ENCODE measurements at places on chromosomes 7 and 10.
A peak's percentile ranks its signal among the peaks of the same experiment; 100 is the strongest.

DNA sequence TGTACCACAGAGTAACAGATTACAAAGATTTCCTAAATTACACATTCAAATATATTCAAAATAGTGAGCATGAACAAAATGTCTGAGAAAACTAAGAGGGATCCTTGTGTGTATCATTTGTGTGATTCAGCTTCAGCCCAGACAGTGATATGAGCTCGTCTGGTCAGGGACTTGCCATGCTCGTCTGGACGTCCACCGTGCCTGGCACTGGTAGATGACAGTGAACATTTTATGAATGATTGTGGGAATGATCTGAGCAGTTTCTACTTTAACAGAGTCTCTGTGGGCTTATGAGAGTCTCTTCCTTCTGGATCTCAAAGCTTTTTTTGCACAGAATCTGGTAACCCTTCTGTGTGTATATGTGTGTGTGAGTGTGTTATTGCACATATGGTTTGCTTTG is 34.2 kb upstream of the ANKRD2 start:
- DNase-seq, result no peak

GRCh38 chr7:54544527-54545240 is 2.5 kb downstream of the VSTM2A start:
- DNase-seq, result no peak

GRCh38 chr10:60818134-60818770 is 40.0 kb downstream of the CDK1 start:
- no peak for DNase-seq

- no peak for DNase-seq
These were observed 17.3 kb downstream of the DAGLB start for GRCh38 chr7:6430271-6430940.

DNA sequence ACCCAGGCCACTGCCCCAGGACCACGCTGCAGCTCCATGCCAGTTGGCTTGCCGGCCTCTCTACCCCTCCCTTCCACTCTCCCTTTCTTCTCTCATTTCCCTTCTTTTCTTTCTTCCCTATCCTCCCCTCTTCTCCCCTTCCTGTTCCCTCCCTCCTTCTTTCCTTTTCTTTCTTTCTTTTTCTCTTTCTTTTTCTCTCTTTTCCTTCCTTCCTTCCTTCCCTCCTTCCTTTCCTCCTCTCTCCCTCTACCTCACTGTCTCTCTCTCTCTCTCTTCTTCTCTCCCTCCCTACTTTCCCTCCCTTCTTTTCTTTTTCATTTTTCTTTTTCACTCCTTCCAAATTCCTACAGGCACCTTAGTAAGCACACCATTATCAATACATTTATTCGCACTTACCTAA is 30.3 kb upstream of the R3HCC1L start:
- DNase-seq, result no peak

DNA sequence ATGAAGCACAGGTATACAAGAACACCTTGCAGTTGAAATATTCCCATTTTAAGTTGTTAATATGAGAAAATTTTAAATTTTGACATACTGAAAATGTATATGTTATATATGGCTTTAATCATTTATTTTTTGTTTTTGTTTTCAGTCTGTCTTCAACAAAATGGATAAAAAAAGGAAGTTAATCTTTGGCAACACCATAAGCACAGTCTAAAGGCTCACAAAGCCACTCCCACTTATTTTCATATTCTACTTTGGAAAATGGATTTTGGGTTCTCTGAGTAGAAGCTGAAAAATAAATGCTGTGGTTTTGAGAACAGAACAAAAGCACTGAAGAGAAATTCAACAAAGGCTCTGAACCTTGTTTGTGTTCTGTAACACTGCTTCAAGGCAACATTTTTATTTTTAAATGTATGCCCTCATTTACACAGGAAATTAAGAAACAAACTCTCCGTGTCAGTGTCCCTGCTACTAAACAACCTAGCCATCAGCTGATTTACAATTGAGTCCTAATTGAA is 81.3 kb upstream of the LRRN3 start:
- no peak for DNase-seq

DNA sequence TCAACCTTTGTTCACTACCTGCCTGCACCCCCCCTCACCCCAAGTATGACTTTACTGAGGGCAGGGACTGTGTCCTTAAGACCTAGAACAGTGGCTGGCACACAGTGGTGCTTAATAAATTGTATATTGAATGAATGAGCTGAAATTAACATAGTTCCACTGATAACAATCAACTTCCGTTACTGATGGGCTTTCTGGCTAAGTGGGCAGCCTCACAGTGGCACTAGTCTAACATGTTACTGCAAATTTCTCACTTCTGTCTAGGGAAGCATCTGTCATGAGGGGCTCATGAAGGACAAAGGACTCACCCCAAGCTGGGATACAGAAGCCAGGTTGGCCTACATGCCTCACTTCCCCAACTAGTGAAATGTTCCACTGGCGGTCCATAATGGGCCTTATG is 79.3 kb downstream of the CTTNBP2 start:
- no peak for DNase-seq

- no peak for DNase-seq
These were observed 47.2 kb downstream of the KIF11 start for GRCh38 chr10:92640107-92640506.

- DNase-seq, result no peak
These were observed 5.0 kb upstream of the PRKAR1B start for GRCh38 chr7:732094-732541.

DNA sequence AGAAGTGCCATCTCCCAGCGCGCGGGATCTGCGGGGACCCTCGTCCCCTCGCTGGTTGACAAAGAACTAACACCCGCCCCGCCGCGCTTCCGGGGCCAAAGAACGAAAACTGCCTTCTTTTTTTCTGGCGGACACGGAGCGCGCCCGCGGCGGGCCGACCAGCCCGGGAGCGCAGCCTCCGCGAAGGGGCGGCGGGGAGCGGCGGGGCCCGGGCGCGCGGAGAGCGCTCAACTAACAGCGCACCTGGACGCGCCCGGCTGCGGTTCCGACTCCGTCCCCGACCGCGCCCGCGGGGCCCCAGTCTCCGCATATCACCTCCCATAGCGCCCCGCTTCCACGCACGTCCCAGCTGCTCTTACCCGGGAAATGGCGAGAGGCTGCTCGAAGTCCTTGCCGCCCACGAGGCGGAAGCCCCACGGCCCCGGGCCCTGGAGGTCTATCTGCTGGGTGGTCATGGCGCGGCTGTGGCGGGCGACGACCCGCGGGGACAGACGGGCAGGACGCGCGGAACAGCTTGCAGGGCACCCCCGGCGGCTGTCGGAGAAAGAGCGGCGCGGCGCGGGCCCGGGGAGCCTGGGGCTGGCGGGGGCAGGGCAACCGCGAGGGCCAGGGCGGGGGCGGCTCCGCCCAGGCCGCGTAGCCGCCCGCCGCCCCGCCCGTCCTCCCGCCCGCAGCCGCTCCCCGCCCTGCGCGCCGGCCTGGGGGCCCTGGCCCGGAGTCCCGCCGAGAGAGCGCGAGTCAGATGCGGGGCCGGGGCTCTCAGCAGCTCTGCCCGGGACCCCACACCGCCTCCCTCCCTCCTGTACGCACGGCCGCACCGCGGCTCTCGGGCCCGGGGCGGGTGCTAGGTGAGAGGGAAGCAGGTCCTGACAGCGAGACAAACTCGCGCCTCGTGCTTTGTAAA is at the start of gene PDLIM1:
Gene PDLIM1 (minus strand): TSS at position 543 of the 904 bp plus-strand sequence. CDS start 88 bp downstream, at position 455.
- peak; percentile 16 for DNase-seq

DNA sequence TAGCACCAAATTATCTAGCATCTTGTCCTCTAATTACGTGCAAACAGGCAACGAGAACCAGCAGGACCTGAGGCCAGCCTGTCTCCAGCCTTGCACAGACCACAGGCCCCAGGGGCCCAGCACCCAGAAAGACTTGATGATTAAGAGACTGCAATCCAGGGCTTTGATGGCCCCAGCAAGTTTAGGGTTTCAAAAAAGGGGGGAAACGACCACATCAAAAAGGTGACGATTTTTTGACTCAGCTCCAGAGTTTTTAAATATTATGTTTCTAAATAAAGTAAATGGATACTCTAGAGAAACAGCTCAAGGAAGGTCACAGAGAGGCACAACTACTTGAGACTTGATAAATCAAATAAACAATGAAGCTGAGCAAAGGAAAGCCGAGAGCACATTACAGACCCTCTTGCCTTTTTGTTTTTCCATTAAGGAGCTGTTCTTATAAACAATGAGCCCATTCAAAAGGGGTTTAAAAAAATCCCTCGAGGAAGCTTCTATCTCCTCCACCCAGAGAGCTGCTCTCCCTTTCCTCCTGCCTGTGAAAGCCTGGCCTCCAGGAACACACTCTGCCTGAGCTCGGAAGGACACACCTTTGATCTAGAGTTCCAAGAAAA is 44.1 kb downstream of the GLI3 start:
- DNase-seq, result no peak

- DNase-seq, result no peak
These were observed 443.7 kb downstream of the GLRX3 start for GRCh38 chr10:130579913-130580312.

DNA sequence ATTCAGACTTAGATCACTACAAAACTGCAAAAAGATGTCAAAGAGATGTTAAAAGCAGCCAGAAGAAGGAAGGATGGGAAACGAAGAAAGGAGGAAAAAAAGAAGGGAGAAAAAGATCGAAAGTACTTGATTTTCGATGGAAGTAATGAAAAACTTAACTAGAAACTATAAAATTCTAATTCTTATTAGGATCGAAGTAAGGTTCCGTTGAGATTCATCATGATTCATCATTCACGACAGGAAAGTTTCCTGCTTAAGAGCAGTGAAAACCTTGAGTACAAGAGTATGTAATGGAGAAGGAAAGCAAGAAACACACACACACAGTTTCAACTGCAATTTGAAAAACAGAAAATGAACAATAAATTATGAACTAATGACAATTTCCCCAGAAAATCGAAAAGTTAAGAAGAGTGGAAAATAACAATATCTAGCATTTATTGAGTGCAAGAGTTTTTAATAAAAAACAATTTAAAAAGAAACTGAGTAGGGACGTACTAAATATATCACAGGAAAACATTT is 1.1 kb upstream of the ING3 start:
- DNase-seq, result no peak

- no peak for DNase-seq
These were observed 36.8 kb upstream of the CDC14C start for GRCh38 chr7:48887500-48887899.

- DNase-seq, result no peak
These were observed 84.7 kb downstream of the AUTS2 start for GRCh38 chr7:69683002-69683401.

- DNase-seq, result no peak
These were observed 220.1 kb downstream of the POU6F2 start for GRCh38 chr7:39197831-39198230.

DNA sequence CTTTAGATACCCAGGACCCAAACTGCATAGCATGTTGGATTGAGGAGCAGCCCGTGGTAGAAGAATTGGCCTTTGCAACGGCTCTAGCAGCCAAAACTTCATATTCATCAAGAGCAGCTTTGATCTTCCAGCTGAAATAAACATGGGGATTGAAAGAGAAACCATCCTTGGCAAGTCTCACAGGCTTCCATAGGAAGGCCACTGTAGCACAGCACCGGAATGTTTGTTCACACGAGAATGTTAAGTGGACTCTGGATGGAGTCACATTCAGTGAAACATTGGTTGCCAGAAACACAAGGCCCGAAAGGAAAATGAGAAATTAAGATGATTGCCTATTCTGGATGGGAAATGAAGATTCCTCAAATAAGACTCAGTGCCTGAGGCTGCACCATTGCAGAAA is 97.4 kb downstream of the RAB18 start:
- DNase-seq, result no peak

DNA sequence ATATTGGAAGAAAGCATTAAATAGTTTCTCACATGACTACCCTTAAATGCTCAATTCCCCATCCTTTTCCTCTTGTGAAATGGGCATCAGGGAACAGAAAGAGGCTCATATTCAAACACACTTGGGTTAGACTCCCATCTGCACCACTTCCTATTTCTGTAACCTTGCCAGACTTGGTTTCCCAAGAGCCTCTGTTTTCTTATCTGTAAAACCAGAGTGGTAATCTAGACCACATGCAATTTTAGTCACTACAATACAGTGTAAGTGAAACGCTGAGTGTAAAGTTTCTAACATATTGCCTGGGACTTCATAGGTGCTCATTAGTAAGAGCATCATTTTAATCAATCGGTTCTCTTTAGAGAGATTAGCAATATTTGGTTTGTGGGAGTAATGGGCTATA is 136.3 kb downstream of the SORCS1 start:
- DNase-seq, result no peak

- DNase-seq, result no peak
These were observed 518 bp upstream of the COMMD3 start for GRCh38 chr10:22315455-22316285.

- DNase-seq, result no peak
These were observed 141.2 kb upstream of the ZNF716 start for GRCh38 chr7:57308631-57309408.

DNA sequence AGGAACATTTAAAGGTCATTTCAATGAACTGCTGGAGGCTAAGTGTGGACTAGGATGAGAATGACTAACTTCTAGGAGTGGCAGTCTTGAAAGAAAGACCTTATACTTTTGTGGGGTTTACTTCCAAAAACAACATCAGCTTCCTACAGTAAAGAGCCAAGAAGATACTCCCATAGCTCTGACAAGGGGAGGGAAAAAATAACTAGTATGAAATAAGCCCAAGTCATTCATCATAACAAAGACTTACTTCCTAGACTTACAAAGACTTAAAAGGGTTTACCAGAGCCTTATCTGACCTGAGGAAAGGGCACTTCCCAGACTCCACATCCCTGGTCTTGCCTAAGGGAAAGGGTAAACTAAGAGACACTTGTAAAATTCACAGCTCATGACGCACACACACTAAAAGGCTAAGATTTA is 31.7 kb downstream of the ARHGAP12 start:
- no peak for DNase-seq

DNA sequence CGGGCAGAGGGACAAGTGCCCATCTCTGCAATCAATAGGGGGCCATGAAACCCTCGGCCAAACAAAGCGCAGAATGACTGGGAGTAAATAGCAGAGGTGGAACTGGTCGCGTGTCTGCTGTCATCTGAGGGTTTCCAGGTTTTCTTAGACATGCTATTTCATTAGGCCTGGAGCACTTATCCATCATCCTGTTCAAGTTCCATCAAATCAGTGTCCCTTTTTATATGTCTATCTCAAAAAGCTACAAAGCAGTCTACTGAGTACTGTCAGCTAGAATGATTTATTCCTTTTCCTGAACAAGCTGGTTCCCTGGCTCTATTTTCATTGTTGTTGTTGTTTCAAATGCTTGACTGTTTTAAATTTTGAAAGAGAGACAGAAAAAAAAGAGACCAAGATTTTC is 590.5 kb downstream of the PARD3 start:
- no peak for DNase-seq

DNA sequence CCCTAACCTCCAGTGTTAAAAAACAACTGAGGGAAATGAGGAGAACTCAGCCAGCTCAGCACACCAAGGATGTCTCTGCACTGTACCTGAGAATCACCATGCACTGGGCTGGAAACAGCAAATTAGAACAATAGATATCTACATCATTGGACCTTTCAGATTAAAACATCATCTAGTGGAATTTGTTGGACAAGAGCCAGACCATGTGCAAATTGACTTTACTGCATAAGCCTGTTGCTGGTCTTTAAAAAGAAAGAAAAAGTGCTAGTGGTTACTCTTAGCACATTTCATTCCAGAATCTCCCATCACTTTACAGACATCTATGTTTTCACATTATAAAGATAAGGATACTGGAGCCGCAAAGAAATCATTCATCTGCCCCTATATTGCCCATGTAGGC is 75.4 kb downstream of the FGFR2 start:
- no peak for DNase-seq
